Activated T-helper 2 cell treated with anti-CD3 and anti-CD28 coated beads, Interferon-gamma antibody, Interleukin-2, Interleukin-4, amounts not matched to agents 10 μg/mL and 5 μg/mL and 100 μg/mL, durations not matched to agents 14 hours and 24 hours and 36 hours (primary cell): ENCODE measurements at places on chromosomes 16 and 17. TPM values are rescaled to one million over a fixed set of nuclear protein-coding genes. Genes with fewer than 3 reads are reported as not detected.
A peak's percentile ranks its signal among the peaks of the same experiment; 100 is the strongest.

GRCh38 chr17:43528319-43528987 lies 17.7 kb downstream of the ETV4 start:
- peaks cover 24% of the 10 kb centered on the region for H3K36me3 ChIP-seq
- H3K4me3 ChIP-seq, result no peak overlapping the region
- DNase-seq, result no peak
- no peak overlapping the region for H3K27ac ChIP-seq
- H3K27me3 ChIP-seq, result no peaks in the 10 kb centered on the region
- no peaks in the 10 kb centered on the region for H3K4me1 ChIP-seq

DNA sequence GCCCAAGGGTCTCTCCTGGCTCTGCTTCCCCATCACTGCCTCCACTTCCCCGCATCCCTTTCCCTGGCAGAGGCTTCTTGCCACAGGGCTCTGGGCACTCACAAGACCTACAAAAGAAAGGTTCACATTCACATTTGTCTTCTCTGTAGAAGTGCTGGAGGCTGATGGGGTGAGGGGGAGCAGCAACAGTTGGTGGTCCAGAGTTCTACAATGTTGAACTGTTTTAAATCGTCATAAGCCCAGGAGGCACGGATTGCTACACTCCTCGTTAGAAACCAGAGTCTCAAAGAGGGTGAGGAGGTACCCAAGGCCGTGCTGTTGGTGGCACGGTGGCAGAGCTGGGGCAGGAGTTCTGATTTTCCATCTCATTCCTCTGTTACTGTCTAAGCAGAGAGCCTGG lies 5.8 kb upstream of the RAI1 start:
- no peaks in the 10 kb centered on the region for H3K36me3 ChIP-seq
- peaks cover 19% of the 10 kb centered on the region for H3K27me3 ChIP-seq
- DNase-seq, result no peak
- H3K27ac ChIP-seq, result no peak overlapping the region

SOX8 gene
- 0.78 and 1.2 TPM in 2 replicates for total RNA-seq

DNA sequence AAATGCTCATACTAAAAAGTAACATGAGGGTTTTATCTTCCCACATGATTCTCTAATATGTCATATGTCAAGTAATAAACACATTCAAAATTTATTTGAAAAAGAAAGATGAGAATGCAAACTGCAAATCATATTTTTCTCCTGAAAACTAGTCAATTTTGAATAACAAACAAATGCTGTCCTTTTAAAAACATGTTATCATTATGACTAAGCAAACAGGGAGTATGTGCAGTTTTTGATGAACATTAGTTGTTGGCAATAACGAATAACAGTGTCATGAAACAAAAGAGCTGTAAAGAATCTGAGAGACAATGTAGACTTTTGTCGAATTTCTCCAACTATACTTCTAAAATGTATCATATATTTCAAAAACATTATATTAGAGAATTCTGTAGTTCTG lies 34.8 kb downstream of the RPGRIP1L start:
- no peaks in the 10 kb centered on the region for H3K27me3 ChIP-seq
- H3K36me3 ChIP-seq, result peaks cover 2% of the 10 kb centered on the region
- no peak overlapping the region for H3K4me3 ChIP-seq
- peaks cover 16% of the 10 kb centered on the region for H3K4me1 ChIP-seq
- no peak overlapping the region for H3K27ac ChIP-seq

DNA sequence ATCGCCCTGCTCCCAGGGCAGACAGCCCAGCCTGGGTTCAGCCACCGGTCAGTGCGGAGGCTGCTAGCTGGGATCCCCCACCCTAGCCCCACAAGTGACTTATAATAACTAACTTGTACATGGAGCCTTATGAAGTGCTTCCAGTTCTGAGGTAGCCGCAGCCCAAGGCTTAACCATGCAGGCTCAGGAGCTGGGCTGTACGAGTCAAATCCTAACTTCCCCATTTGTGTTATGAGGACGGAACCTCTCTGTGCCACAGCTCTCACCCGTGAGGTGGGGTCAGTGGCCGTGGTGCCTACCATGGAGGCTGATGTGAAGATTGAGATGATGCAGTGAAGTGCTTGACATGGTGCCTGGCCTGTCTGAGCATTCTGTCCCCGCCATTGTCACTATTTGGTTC lies 27.8 kb upstream of the GOSR2 start:
- H3K4me1 ChIP-seq, result no peaks in the 10 kb centered on the region
- H3K27me3 ChIP-seq, result peaks cover 12% of the 10 kb centered on the region
- no peak overlapping the region for H3K27ac ChIP-seq
- H3K36me3 ChIP-seq, result no peaks in the 10 kb centered on the region

DNA sequence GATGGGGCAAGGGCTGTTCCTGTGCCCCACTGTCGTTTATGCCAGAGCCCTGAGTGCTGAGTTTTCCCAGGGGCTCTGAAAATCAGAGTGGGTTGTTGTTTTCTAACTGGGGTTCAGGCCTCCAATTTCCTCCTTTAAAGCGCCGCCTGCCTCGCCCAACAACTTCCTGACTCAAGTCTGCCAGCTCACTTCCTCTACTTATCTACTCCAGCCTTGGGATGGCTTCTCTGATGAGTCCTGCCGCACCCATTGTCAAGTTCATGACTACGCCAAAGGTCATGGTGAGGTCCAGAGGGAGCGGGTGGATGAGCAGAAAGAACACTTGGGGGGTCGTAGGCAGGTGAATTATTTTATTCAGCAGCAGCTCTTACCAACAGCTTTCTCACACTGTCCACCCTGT lies 104.7 kb downstream of the UTP18 start:
- no peak for DNase-seq
- H3K4me3 ChIP-seq, result no peak overlapping the region
- H3K27ac ChIP-seq, result no peak overlapping the region
- H3K27me3 ChIP-seq, result peaks cover 5% of the 10 kb centered on the region
- peaks cover 8% of the 10 kb centered on the region for H3K4me1 ChIP-seq

- no peak for DNase-seq
- no peaks in the 10 kb centered on the region for H3K4me1 ChIP-seq
- no peaks in the 10 kb centered on the region for H3K36me3 ChIP-seq
- no peak overlapping the region for H3K4me3 ChIP-seq
These were observed 57.9 kb upstream of the CLEC19A start for GRCh38 chr16:19227643-19228042.

CACNG3 gene
- total RNA-seq, result not detected in 2 replicates

TSR1 gene
- total RNA-seq, result 75.9 and 78.3 TPM in 2 replicates

DNA sequence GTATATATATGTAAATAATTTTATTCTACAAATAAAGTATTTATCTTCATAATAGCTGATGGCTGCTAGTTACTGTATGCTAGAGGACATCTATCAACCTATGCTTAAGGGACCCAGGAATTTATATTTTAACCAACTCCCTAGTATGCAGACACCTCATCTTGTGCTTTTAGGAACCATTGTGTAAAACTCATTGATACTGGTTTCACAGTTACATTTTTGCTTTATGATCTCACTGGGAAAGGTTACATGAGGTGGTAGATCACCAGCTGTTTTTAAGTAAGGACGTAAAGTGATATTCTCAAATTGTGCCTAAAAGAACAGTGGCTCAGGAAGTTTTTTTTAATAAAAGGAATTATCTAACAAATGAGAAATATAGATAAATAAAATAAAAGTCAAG lies 56.4 kb downstream of the VMP1 start:
- H3K27ac ChIP-seq, result peak overlapping the region; percentile 87
- no peaks in the 10 kb centered on the region for H3K27me3 ChIP-seq
- H3K36me3 ChIP-seq, result peaks cover 65% of the 10 kb centered on the region
- H3K4me3 ChIP-seq, result peak overlapping the region; percentile 38
- DNase-seq, result no peak

CIBAR2 gene
- total RNA-seq, result not detected in 2 replicates

GRCh38 chr17:27888945-27889344 lies 4.2 kb downstream of the LYRM9 start:
- no peak for DNase-seq
- H3K4me3 ChIP-seq, result no peak overlapping the region
- H3K27ac ChIP-seq, result no peak overlapping the region
- H3K4me1 ChIP-seq, result peaks cover 25% of the 10 kb centered on the region
- peaks cover 8% of the 10 kb centered on the region for H3K27me3 ChIP-seq

DNA sequence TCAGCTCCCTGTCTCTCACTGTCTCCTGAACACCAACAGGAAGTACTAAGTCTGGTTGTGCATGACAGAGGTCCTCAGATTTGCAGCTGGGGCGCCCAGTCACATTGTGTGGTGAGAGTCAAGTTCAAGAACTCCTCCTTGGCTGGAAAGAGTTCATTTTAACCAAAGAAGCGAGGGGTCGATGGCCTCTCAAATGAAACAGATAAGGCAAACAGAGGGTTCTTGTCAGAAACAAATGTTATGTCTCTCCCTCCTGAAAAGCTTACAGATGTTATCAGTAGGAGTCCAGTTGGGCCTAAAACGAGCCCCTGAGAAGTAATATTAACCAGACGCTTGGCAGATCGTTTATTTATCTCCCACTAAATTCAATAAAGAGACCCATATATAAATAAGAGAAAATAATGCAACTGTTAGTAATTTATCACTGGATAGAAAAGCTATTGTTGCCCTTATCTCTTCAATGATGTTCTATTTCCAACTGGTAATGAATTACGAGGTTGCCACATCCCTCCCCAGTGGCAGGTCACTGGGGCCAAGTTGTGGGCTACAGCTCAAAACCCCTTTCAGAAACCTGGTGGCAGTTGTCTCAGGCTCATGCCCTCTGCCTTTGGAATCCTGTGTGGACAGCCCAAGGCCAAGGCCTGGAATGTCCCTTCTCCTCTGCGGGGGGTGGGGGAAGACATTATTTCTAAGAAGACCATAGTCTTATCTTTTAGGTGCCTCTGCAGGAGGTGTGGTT lies 307.5 kb upstream of the DYNLRB2 start:
- peaks cover 7% of the 10 kb centered on the region for H3K4me1 ChIP-seq
- DNase-seq, result no peak
- no peaks in the 10 kb centered on the region for H3K27me3 ChIP-seq

IRX5 gene
- total RNA-seq, result 0.34 and 0.57 TPM in 2 replicates

LGALS9B gene
- not detected in 2 replicates for total RNA-seq

MFAP4 gene
- total RNA-seq, result not detected in 2 replicates

DNA sequence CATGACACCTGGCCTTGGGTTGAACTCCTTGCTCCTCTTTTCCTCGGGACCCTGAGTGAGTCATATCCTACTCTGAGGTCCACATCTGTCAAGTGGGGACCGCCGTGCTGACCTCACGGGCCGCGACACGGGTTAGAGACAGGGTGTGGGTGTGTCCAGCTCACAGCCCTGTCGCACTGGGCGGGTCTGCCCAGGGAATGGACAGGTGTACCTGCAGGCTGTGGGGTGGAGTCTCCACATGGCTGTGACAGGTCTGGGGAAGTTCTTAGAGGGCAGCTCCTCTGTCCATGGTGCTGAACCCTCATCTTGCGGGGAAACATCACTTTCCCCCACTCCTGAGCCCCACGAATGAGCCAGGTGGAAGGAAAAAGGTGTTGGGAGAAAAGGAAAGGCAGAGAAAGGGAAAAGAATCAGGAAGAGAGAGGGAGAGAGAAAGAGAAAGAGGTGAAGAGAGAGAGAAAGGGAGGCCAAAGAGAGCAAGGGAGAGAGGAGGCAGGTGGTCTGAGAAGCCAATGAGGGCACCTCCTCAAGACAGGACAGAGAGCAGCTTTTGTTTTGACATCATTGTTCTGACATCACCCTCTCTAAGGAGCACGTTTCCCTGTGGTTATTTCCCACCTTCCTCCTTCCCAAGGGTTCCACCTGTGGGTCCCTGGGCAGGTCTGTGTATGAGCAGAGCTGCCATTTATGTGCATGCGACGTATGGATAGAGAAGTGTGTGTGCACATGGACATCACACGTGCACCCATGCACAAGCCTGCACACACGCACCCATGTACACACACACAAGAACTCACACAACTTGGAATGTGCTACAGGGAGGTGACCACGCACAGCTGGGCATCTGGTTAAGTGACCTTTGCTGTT lies 32.6 kb upstream of the CBFA2T3 start:
- H3K36me3 ChIP-seq, result no peaks in the 10 kb centered on the region
- DNase-seq, result no peak
- no peak overlapping the region for H3K4me3 ChIP-seq
- H3K4me1 ChIP-seq, result no peaks in the 10 kb centered on the region

GRCh38 chr17:520447-521182 lies 168.0 kb upstream of the RPH3AL start:
- H3K27me3 ChIP-seq, result no peaks in the 10 kb centered on the region
- no peak overlapping the region for H3K4me3 ChIP-seq
- H3K4me1 ChIP-seq, result no peaks in the 10 kb centered on the region
- peaks cover 28% of the 10 kb centered on the region for H3K36me3 ChIP-seq

DNA sequence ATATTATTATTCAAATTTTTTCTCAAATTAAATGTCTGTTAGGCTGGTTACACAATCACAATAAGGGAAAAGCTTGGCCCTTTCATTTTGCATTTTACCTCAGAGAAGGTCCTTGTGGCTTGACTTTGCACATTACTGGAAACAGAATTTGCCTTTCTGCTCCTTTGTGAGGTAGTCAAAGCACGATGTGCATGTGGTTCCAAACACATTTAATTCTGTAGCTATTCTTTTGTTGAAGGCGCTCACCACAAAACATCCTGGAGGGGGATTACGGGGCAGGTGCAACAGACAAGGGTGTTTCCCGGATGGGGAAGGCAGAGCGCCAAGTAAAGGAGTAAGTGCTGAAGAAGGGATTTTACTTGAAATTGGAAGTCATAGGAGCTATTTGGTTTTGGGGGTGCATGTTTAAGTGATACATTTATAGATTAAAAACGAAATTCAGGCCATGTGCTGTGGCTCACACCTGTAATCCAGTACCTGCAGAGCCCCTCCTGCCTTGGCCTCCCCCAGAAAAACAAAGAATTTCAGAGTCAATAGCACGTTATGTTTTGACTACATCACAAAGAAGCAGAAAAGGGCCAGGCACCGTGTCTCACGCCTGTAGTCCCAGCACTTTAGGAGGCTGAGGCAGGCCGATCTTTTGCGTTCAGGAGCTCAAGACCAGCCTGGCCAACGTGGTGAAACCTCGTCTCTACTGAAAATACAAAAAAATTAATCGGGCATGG lies 31.2 kb upstream of the TENT4B start:
- peak overlapping the region; percentile 21 for H3K27ac ChIP-seq
- peaks cover 20% of the 10 kb centered on the region for H3K4me1 ChIP-seq
- peak; percentile 15 for DNase-seq
- no peaks in the 10 kb centered on the region for H3K36me3 ChIP-seq
- H3K4me3 ChIP-seq, result no peak overlapping the region

GRCh38 chr16:30628628-30629540 lies 18.7 kb upstream of the ZNF689 start:
- peaks cover under 1% of the 10 kb centered on the region for H3K27me3 ChIP-seq
- H3K27ac ChIP-seq, result peak overlapping the region; percentile 60
- peak overlapping the region; percentile 46 for H3K4me3 ChIP-seq
- DNase-seq, result peak; percentile 77
- peaks cover 4% of the 10 kb centered on the region for H3K4me1 ChIP-seq

DNA sequence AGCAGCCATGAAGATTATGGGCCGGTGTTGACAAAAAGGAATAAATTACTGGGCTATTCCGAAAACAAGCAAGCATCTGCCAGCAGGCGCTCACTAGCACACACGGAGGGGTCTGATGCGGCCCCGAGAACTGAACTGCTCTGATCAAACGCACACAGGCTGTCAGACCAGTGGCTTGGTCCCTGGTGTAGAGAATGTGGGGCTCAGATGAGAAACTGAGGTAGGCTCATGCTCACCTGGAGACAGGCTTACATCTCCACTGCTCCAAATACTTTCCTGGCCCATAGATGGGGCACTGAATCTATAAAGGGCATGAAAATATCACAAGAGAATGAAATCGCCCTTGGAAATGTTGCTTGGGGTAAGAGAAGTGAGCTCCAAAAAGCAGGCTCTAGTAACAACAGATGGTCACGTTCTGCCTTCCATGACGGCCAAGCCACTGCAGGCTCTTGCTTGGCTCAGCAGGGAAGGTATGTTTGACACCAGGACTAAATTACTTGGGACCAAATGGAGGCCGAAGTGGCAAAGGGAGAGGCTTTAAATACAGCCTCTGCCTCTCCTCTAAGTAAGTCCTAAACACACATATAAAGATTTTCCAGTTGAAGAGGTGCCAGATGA lies 5.4 kb downstream of the ABR start:
- no peak for DNase-seq
- no peak overlapping the region for H3K27ac ChIP-seq
- H3K36me3 ChIP-seq, result no peaks in the 10 kb centered on the region
- no peak overlapping the region for H3K4me3 ChIP-seq
